Stimulated activated CD4-positive, alpha-beta T cell treated with anti-CD3 and anti-CD28 coated beads, Interleukin-15, amount 100 ng/mL, for 24 hours (primary cell): ENCODE measurements at places on chromosomes 2 and 18.

DNA sequence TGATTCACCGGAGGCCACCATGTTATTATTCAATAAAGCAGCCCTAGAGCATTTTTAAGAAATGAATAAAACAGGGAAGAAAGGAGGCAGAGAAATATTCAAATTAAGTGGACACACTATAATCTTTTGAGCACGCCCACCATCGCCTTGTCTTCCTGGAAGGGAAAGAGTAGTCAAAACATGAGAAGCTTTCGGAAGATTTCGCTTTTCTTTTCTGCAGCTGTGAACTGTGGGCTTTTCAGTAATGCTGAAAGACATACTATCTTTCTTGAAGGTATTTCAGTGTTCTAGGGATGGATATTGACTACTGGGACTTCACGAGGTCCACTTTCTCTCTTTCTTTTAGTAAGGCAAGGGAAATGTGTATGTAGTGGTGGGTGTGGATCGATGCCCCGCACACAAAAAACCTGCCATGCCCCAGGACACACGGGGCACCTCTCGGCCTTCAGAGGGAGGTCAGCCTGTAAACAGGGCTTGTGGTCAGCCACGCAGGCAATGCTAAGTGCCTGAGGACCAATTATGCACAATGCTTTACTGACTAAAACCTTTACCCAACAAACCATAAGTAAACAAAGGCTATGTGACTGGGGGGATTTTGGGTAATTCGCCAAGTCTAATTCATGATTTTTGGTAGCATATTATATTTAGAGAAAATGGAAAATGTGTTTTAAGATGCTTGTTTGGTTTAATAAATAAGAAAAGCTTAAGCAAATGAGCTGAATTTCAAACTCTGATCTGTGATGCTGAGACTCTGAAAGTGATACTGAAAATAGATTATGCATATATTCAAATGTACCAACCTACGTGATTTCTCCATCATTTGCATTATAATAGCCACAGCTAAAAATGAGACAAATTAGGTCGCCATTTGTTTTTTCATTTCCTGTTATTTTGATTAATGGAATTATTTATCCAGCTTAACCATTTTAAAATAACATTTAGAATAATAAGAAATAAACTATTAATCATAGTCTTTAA lies 130.5 kb downstream of the ZNF516 start:
- DNase-seq, result peak; percentile 61

GRCh38 chr18:42126586-42126985 lies 171.6 kb downstream of the PIK3C3 start:
- no peak for DNase-seq

DNA sequence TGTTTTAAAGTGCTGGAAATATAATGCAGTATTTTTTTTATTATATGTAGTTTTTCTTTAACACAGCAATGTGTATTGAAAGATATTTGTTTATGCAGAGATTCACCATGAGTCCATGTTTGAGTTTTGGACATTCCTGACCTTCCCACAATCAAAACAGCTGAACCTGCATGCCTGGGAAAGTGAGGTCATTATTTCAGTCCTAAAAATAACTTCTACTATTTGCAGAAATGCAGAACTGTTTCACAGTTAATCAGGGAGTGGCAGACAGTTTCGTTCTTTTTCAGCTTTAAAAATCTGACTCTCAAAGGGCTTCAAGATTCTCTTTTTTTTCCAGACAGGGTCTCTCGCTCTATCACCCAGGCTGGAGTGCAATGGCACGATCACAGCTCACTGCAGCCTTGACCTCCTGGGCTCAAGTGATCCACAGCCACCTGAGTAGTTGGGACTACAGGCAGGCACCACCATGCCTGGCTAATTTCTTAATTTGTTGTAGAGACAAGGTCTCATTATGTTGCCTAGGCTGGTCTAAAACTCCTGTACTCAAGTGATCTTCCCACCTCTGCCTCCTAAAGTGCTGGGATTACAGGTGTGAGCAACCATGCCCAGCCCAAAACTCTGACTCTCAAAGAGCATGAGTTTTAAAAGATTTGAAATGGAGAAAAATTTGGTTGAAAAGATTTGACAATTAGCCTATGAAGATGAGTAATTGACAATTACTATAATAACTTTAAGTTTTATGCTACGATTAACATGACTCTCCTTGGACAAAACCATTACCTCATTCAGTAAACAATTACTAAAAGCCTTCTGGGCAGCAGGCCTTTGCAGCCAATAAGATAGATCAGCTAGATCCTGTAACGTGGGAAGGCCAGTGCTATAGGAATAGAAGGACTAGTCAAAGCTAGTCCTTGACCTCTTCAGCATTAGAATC lies 5.0 kb upstream of the MYL12B start:
- DNase-seq, result no peak

GRCh38 chr18:79218605-79219190 lies 149.5 kb downstream of the ATP9B start:
- DNase-seq, result no peak

GRCh38 chr2:98821629-98822135 lies 90.8 kb upstream of the MGAT4A start:
- no peak for DNase-seq

DNA sequence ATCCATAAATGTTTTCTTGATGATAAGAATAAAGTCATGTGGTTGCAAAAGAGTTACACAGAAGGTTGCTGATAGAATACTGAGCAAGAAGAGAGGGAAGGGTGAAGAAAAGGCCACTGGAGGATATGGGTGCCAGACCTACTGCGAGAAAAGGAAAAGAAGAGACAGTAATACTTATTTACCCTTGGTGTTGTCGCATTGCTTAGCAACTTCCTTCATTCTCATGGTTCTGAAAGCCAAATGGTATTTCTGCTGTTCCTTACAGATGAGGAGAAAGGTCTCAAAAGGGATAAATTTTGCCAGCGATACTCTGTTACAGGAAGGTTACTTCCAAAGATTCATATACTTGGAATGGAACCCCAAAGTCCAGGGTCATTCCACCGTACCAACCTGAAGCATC lies 62.5 kb downstream of the LHCGR start:
- no peak for DNase-seq

DNA sequence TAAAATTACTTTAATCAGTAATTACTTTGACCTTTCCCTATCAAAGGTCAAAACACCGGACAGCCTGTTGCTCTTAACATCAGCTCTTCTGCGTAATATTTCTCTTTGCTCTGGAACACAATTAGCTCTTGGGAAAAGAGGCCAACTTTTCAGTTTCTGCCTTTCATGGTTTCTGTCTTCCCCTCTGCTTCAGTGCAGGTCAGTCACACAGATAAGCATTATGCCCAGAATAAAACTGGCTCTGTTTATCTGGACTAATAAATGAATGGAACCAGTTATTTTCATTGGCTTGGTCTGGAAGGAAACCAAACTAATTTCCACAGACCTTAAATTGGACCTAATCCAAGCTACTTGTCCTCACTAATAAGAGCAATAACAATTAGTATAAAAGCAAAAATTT lies 26.2 kb upstream of the GALNT3 start:
- DNase-seq, result no peak

- no peak for DNase-seq
Measured at GRCh38 chr2:231364061-231364460, 31.4 kb upstream of the B3GNT7 start.
